ENCODE measurements at places on chromosomes 6 and 20. TPM values are rescaled to one million over a fixed set of nuclear protein-coding genes. Genes with fewer than 3 reads are reported as not detected.
A peak's percentile ranks its signal among the peaks of the same experiment; 100 is the strongest.

Gene EFCAB8
- 0.17 TPM for polyA plus RNA-seq

Gene GTSF1L
- polyA plus RNA-seq, result not detected

Gene MKKS
- 42.3 TPM for polyA plus RNA-seq

Gene SNRPB
- 87.2 TPM for polyA plus RNA-seq

DNA sequence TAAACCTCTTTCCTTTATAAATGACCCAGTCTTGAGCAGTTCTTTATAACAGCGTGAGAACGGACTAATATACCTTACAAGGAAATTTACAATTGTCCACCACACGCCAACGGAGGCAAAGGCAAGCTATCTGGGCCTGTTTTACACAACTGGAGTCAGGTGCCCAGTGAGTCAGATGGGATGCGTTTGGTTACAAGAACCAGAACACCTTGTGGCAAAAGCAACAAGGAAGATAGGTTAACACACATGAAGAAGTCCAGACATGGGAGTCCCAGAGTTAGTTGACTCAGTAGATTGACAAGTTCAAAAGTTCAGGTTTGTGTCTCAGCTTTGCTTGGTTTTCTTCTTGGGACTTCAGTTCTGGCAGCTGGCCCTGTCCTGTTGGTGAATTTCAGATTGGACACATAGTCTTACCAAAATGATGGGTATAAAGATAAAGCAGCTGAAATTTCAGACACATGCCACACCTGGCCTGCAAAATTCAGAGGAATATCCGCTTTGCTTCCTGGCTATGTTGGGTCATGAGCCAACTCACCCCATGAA lies 97.9 kb downstream of the PXDC1 start:
- peaks cover 3% of the 10 kb centered on the region for H3K4me1 ChIP-seq
- H3K27ac ChIP-seq, result no peak overlapping the region
- no peak for DNase-seq
- no peaks in the 10 kb centered on the region for H3K27me3 ChIP-seq

DNA sequence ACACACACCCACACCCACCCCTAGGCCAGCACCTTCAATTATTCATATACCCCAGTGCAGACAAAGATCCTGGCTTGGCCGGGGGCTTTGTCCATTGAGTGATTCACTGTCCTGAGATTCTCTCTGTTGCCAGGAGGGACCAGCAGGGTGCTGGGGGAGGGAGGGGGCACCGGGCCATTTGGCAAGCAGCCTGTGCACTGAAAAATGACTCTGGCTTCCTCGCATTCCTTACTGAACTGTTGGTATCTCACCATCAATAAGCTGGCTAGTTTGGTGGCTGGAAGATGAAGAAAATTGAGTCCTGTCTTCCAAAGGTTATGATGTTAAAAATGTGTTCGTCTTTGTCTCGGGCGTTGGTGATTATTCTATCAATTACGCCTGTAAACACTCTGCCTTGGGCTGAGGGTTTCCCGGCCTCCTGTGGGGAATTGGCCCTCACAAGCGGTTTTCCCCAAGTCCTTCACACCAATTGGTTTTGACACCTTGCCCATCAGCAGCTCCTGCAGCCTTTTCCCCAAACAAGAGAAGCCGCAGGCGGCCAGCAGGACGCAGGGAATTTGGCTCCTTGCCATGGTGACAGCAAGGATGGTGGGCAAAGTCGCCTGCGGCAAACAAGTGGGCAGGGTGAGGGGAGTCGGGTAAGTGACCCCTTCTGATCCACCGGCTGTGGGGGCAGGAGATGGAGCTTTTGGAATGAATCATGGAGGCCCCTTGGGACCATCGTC lies 4.9 kb downstream of the VSTM2L start:
- peak overlapping the region; percentile 5 for H3K4me3 ChIP-seq
- DNase-seq, result peak; percentile 87
- peaks cover 3% of the 10 kb centered on the region for H3K36me3 ChIP-seq
- peak overlapping the region; percentile 33 for H3K27ac ChIP-seq
- peaks cover 88% of the 10 kb centered on the region for H3K4me1 ChIP-seq

DNA sequence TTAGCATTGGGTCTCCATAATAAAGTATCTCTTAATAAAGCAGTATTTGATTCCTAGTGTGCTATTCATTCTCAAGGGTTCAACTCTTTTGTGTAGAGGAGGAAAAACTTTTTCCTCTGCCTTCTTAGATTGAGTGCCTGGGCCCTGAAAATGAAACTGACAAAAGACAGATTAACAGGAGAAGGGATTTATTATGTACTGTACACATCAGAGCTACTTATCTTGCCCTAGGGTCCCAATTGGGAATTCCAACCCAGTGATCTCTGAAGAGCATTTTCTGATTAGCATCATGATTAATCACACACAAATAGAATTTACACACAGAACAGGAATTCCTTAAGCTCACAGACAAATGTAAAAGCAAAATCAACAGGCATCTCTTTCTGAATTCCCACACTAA lies 128.9 kb downstream of the CD164 start:
- no peak overlapping the region for H3K27ac ChIP-seq
- H3K27me3 ChIP-seq, result no peaks in the 10 kb centered on the region
- no peak overlapping the region for H3K4me3 ChIP-seq
- no peak for DNase-seq

DNA sequence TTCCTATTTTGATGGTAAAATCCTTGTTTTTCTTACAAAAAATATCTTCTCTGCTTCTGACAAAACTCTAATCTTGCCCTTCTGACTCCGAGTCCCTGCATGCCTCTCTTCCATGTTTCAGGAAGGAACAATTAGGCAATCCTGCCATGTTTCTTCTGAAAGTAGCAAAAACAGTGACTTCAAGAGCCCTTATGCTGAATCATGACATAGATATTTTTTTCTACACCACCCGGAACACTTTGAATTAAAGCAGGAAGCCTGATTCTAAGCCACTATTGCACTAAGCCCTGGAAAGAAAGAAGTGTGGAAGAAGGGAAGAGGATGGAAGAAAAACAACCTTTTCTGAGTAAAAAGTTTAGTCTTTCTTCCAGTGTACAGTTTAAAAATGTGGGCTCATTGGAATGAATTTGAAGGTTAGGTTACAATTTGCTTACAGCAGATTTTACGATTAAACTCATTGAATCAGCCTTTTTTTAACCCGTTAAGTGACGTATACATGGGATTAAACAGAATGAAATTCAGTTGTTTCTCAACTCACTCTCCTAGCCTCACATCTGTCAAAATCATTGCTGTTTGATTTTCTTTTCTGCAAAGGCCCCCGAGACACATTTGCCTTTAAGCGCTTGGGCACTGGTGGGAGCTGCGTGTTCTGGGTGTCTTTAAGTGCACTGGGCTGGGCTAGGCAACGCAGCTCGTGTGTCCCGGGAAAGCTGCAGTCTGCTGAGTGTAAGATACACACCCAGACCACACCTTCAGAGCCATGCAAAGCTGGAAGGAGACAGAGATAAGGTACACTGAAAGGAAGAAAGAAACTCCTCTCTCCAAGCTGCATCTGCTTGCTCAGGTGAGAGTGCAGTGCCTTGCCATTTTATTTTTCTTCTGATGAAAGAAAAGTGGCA lies 159.4 kb upstream of the CITED2 start:
- no peak overlapping the region for H3K27ac ChIP-seq
- no peak overlapping the region for H3K4me3 ChIP-seq
- no peaks in the 10 kb centered on the region for H3K27me3 ChIP-seq
- no peaks in the 10 kb centered on the region for H3K36me3 ChIP-seq

- DNase-seq, result no peak
- no peak overlapping the region for H3K27ac ChIP-seq
- peaks cover 6% of the 10 kb centered on the region for H3K4me1 ChIP-seq
- H3K27me3 ChIP-seq, result no peaks in the 10 kb centered on the region
- H3K4me3 ChIP-seq, result no peak overlapping the region
Observed at GRCh38 chr6:37352384-37352783, 1.4 kb upstream of the RNF8 start.

GRCh38 chr20:64086801-64087200 lies 2.6 kb upstream of the LKAAEAR1 start:
- peaks cover 12% of the 10 kb centered on the region for H3K27me3 ChIP-seq
- H3K4me3 ChIP-seq, result no peak overlapping the region
- H3K4me1 ChIP-seq, result peaks cover 59% of the 10 kb centered on the region
- H3K36me3 ChIP-seq, result no peaks in the 10 kb centered on the region

DNA sequence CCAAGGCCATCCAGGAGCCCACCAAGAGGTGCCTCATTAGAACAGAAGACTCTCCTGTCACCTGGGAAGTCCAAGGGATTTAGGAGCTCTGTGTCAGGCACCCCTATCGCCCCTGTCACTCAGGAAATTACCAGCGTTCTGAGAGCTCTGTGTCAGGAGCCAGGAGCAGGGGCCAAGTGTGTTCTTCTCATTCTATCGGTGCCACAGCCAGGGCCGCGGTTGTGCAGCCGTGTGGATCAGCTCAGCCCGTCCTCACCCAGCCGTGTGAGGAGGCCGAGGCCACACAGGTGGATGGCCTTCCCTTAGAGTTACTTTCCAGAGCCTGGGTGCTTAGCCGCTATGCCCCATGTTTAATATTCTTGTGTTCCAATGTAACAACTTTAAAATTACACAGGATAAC lies 9.8 kb downstream of the MTG2 start:
- no peak for DNase-seq
- no peak overlapping the region for H3K27ac ChIP-seq
- peaks cover 6% of the 10 kb centered on the region for H3K4me1 ChIP-seq
- H3K36me3 ChIP-seq, result peaks cover 51% of the 10 kb centered on the region
- H3K27me3 ChIP-seq, result no peaks in the 10 kb centered on the region
- no peak overlapping the region for H3K4me3 ChIP-seq

- H3K36me3 ChIP-seq, result no peaks in the 10 kb centered on the region
- DNase-seq, result no peak
- peaks cover 5% of the 10 kb centered on the region for H3K27me3 ChIP-seq
- no peak overlapping the region for H3K27ac ChIP-seq
- no peaks in the 10 kb centered on the region for H3K4me1 ChIP-seq
- no peak overlapping the region for H3K4me3 ChIP-seq
Observed at GRCh38 chr20:22452442-22453011, 131.8 kb downstream of the FOXA2 start.

GRCh38 chr6:70414813-70415212 lies 1.5 kb downstream of the FAM135A start:
- no peaks in the 10 kb centered on the region for H3K27me3 ChIP-seq
- no peak for DNase-seq
- peak overlapping the region; percentile 72 for H3K4me3 ChIP-seq
- H3K27ac ChIP-seq, result no peak overlapping the region
- H3K36me3 ChIP-seq, result peaks cover 10% of the 10 kb centered on the region
- H3K4me1 ChIP-seq, result peaks cover 3% of the 10 kb centered on the region

DNA sequence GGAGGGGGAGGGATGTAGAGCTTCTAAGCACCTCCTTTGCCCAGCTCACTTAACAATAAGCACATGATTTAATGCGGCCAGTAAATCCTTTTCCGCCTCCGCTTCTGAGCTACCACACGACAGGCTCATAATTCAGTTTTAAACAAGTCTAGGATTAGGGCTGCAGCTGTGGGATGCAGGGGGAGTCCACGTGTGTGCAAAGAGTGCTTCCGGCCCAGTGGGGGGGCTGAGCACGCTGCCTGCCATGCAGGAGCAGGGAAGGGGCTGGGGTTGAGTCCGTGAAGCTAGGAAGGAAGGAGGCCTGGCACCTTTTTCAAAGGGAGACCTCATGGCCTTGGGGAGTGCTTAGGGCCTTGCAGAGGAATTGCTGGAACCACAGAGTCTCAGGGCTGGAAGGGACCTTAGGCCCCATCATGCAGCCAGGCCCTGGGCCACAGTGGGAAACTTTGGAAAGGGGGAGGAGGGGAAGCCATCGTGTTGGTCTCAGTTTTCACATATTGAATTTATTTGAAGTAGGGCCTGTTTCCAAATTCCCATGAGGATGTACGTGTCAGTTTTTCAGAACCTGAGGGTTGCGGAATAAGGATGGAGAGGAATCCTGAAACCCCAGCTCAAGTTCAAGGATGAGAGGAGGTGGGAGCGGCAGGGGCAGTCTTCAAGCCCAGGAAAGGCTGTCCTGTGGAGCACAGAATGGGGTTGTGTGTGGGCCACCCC lies 96.1 kb downstream of the VEGFA start:
- peak; percentile 25 for DNase-seq
- H3K27me3 ChIP-seq, result no peaks in the 10 kb centered on the region
- peaks cover 12% of the 10 kb centered on the region for H3K4me1 ChIP-seq
- H3K27ac ChIP-seq, result no peak overlapping the region
- H3K4me3 ChIP-seq, result no peak overlapping the region

- no peaks in the 10 kb centered on the region for H3K4me1 ChIP-seq
- no peaks in the 10 kb centered on the region for H3K27me3 ChIP-seq
- H3K4me3 ChIP-seq, result no peak overlapping the region
- DNase-seq, result no peak
- no peak overlapping the region for H3K27ac ChIP-seq
- no peaks in the 10 kb centered on the region for H3K36me3 ChIP-seq
Observed at GRCh38 chr6:50959081-50959641, 140.5 kb downstream of the TFAP2B start.

DNA sequence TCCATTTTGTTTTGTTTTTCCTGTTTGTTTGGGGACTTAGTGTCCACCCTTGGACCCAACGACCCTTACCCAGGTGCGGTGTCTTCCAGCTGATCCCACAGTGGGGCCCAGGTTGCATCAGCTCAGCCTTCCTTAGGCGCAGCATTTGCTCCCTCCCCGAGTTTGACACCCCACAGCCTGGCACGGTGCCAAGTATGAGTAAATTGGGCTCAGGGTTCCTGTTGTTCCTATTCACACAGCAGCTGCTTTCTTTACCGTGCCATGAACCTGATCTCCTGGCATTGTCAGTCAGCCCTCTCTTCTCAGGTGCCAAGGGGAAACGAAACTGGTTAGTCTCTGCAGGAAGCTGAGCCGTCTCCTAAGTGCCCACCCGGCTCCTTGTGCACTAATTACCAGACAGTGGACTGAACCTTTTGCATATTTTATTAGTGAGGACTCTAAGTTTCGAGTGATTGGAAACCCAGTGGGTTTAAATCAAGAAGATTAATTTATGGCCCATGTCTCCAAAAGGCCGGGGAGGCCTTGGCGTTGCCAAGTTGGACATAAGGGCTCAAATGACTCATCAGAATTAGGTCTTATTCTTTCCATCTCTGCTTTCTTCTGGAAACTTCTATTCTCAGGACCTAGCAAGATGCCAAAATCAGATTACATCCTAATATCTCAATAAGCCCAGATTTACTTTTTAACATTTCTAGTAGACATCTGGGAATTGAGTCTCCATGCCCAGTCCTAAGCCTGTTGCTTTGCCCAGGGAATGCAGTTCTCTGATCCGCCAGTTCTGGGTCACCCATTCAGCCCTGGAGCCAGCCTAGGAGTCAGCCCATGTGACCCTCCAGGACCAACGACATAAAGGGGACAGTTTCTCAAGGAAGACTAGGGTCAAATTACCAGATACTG lies 68.8 kb downstream of the TSHZ2 start:
- DNase-seq, result peak; percentile 71
- no peak overlapping the region for H3K27ac ChIP-seq
- H3K36me3 ChIP-seq, result no peaks in the 10 kb centered on the region
- H3K4me3 ChIP-seq, result no peak overlapping the region
- peaks cover 10% of the 10 kb centered on the region for H3K4me1 ChIP-seq

- no peaks in the 10 kb centered on the region for H3K27me3 ChIP-seq
- H3K36me3 ChIP-seq, result no peaks in the 10 kb centered on the region
- H3K4me1 ChIP-seq, result peaks cover 12% of the 10 kb centered on the region
Observed at GRCh38 chr6:144211160-144211559, 60.8 kb downstream of the STX11 start.
